ENCODE measurements at places on chromosomes 1 and 21. TPM values are rescaled to one million over a fixed set of nuclear protein-coding genes. Genes with fewer than 3 reads are reported as not detected.

The KCNK2 gene
- not detected for total RNA-seq

The NDUFV3 gene
- total RNA-seq: 10.7 TPM

The EPHB2 gene
- total RNA-seq: 0.45 TPM

The ATP1A4 gene
- total RNA-seq: not detected

The KCNQ4 gene
- total RNA-seq: 2.3 TPM
